Central memory CD8-positive, alpha-beta T cell (primary cell): ENCODE measurements at places on chromosomes 7 and 10.

- no peak for DNase-seq
Observed at GRCh38 chr7:68031180-68031943, 1034.7 kb downstream of the TYW1 start.

GRCh38 chr10:110426294-110427181 is 71.2 kb upstream of the DUSP5 start:
- no peak for DNase-seq

DNA sequence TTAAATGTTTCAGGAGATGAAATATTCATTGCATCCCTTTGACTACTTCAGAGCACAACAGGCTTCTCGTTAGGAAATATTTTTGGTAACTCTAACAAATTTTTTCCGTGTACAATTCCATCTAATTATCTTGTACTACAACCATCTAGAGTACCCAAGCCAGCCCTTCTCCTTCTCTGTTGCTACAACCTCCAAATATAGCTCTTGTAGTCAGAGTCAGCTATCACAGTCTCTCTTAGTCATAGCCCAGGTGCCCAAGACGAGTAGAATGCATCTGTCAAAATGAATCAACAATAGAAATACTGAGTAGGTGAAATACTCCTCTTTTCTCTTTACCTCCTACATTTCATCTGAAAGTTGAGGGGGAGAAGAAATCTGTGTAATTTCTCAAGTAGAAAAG is 74.0 kb downstream of the INHBA start:
- no peak for DNase-seq

DNA sequence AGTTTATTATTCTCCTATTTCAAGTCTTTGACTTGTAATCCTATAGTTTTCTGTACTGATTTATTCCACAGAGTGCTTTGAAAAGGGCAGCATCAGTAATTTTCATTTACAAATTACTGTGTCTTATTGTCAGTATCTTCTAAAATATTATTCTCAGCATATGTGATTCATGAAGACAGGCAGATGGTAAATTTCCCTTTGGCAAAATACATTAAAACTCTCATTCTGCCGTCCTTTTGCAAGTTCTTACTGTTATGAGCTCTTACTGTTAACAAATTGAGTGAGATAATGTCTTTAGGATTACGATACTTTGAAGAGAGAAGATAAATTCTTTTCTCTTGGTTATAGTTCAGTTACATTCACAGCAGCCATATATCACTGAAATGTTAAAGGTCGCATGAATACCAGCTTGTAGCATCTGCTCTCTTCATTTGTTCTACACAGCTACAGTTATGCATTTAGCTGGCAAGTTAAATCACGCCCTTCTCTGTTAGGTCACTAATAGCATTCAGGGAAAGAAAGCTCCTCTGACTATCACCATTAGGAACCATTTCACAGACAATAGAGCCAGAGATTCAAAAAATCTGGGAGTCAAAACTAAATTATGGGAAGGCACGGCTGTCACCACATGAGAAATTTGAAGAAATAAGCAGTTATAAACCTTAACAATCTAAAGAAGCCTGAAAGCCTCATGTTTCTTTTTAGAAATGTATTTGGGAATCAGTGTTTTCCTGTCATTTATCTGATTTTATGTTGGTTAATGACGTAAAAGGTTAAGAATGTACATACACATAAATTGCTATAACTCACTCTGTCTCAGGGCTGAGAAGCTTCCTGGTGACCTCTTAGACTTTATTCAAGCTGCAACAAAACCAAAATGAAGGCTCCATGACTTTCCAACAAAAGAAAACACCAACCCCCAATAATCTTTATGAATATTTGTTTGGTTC is 109.6 kb upstream of the SP4 start:
- DNase-seq = no peak

DNA sequence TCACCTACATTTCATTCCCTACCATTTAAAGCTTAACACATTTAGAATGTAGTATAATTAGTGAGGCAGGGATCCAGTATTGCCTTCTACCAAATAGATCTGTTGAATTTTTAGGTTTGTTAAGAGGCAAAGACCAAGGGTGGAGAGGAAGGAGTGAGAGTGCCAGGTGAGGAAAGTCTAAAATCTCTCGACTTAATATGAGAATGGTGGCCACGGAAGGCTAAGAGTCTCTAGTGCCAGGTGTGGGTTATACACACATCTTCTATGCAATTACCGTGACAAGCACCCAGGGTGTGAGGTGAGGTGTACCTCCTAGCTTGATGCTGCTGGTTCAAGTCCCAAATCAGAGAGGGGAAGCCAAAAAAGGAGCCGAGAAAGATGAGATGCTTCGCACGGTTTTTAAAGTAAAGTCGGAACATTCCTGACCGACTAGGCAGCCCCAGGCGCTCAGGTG is 439 bp downstream of the IQUB start:
- peak; percentile 17 for DNase-seq

DNA sequence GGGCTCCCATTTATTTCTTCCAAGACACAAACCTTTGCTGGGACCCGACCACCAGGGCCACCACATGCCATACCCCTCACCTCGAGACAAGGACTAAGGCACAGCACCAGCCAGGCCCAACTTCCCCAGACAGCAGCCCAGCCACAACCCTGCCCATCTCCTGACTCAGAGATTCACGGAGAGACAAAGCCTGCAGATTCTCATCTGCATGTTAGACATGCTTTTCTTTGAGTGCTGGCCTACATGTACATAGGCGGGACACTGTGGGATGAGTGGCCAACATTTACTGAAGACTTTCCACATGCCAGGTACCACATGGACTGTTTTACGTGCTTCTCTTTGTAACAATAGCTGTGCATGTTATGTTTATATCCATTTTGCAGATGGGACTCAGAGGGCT is 221.3 kb upstream of the ZMIZ1 start:
- DNase-seq = no peak

- no peak for DNase-seq
Observed at GRCh38 chr7:150716939-150717338, 526 bp downstream of the GIMAP1 start.

DNA sequence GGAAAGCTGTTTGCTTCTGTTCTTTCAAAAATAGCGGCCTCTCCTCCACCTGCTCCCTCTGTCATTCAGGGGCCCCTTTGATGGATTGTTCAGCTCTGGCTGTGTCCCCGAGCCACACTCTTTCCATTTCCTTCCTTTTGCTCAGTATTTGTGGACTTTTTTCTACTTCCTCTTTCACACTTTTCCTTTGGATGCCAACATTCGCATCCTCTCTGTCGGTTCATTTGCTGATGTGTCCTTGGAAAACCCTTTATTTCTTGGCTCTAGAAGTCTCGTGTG is 11.7 kb upstream of the PWWP2B start:
- DNase-seq = no peak

DNA sequence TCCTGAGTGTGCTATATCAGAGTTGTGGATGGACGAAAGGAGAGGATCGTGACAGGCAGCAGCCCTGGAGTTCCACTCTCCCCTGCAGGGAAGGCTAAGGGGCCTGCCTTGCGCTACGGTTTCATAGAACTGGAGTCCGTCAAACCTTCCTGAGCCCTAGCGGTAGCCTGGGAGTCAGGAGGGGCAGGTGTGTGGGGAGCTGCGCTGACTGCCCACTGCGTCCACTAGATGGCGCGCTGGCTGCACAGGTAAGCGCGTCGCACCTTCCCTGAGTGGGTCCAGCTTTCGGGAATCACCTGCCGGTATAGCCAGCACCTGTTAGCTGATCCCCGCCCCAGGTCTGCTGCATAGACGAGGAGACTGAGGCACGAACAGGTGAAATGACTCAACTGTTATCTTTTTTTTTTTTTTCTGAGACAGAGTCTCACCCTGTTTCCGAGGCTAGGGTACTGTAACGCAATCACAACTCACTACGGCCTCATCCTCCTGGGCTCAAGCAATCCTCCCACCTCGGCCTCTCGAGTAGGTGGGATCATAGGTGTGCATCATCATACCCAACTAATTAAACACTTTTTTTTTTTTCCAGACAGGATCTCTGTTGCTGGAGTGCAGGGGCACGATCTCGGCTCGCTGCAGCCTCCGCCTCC is 20.2 kb upstream of the BAIAP2L1 start:
- peak; percentile 41 for DNase-seq

DNA sequence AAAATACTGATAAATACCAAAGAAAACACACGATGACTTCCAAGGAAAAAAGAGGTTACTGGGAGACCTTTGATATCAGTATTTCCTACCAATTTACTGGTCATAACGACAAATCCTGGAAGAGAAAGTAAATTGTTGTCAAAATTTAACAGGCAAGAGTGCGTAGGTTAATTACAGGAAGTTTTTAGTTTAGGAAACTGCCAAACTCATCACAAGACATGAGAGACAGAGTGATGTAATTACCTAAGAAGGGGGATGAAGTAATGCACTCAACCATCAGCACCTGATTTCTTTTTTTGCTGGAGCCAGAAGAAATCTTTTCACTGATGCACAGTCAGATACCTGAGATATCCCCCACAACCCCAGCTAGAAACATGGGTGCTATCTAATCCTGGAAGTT is 16.8 kb downstream of the MACC1 start:
- DNase-seq = no peak

DNA sequence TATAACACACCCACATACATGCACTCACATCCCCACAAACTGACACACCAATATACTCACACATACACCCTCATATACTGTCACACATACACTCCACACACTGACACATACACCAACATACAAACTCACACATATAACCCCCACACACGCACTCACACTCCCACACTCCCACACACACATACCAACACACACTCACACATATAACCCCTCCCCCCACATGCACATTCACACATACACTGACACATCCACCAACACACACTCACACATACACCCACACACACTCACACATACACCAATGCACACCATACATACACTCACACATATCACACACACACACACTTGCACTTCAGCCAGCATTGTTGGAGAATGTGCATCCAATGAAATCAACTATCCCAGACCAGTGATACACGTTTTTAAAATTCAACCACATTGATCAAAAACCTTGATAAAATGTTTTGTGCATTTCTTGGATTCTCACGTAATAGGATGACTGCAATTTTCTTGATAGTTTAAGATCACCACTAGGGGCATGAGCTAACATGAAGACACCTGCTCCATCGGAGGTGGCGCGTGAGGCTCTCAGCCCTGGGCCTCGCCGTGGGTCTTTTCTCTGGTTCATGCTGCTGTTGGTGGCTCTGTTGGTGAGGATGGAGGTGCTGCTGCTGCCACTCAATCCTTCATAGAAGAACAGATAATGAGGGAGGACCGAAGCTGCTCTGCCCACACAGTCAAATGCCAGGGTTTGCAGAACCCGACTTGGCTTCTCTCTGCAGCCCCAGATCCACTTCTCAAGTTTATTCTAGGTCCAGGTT is 32.1 kb upstream of the CHST15 start:
- no peak for DNase-seq

- DNase-seq = no peak
Observed at GRCh38 chr10:70109064-70109729, 23.4 kb downstream of the AIFM2 start.

DNA sequence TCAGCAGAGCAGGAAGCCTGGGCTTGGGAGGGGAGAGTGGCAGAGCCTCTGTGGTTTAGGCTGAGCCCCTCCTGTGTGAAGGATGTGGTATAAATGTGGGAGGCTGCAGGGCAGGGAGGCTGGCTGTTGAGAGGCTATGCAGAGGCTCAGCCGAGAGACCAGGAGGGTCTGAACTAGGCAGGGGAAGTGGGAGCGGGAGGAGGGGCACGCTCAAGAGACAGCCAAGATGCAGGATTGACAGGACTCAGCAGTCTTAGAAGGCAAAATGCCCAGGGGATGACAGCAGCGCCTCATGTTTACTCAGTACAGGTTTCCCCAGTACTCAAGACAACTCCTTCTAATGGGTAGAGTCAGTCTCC is 24.3 kb downstream of the BTBD16 start:
- DNase-seq = no peak

GRCh38 chr7:1367501-1368183 is 91.6 kb downstream of the MICALL2 start:
- DNase-seq = no peak

DNA sequence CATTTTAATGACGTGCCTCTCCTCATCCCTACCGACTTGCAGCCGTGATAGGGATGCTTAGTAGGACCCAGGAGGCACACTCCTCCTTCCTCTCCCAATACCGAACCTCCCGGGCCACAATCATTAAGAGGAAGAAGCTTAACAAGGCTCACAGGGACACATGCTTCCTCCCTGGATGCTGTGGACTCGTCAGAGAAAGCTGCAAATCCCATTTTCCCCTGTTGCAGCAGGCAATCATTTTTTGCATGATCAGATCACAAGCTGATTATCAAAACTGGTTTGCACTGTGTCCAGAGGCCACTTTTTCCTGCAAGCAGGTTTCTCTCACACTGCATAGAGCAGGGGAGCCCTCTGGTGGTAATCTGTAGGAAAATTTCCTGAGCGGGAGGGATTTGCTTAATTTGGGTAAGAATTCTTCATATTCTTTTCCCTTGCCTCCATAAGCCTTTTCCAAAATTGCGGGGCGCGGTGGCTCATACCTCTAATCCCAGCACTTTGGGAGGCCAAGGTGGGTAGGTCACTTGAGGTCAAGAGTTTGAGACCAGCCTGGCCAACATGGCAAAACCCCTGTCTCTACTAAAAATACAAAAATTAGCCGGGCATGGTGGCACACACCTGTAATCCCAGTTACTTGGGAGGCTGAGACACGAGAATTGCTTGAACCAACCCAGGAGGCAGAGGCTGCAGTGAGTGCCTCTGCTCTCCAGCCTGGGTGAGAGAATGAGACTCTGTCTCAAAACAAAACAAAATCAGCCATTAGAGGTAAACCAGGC is 16.1 kb upstream of the LAMB4 start:
- DNase-seq = no peak

DNA sequence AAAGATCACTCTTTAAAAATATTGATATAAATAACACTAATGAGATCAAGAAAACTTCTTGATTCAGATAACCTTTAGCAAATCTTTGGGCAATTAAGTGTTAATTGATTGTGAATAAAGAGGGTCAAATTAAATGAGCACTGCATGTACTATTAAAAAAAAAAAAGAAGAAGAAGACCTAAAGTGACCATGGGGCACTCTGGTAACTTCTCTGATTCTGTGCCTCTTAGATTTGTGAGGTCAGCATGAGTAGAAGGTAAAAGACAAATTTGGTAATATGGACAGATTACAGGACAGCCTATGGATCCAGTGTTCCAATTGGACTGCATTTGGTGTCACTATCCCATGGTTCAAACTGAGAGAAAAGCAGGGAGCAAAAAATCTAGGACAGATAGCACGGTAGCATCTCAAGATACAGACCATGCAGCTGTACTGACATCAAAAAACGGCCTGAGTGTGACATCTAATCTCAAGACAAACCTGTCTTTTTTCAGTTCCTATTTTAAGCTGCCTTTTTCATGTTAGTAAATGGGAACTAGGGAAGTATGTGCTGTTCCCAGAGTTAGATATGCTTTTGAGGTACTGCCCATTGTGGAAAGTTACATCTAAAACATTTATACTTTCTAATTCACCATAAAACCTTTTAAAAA is 128.0 kb downstream of the KCND2 start:
- DNase-seq = no peak
